Progenitor cell of endocrine pancreas (in vitro differentiated cells): ENCODE measurements at places on chromosomes 7 and 10.

GRCh38 chr7:30980194-30980593 is 16.4 kb downstream of the GHRHR start:
- H3K4me3 ChIP-seq, result no peak overlapping the region
- H3K4me1 ChIP-seq, result peaks cover 1% of the 10 kb centered on the region
- DNase-seq, result no peak
- no peak overlapping the region for H3K27ac ChIP-seq
- H3K36me3 ChIP-seq, result no peaks in the 10 kb centered on the region

GRCh38 chr7:45699015-45699309 is 124.8 kb downstream of the ADCY1 start:
- H3K36me3 ChIP-seq, result no peaks in the 10 kb centered on the region
- H3K27me3 ChIP-seq, result no peaks in the 10 kb centered on the region
- H3K4me3 ChIP-seq, result no peak overlapping the region
- DNase-seq, result no peak

GRCh38 chr7:148394582-148394981 is 196.0 kb upstream of the C7orf33 start:
- no peaks in the 10 kb centered on the region for H3K36me3 ChIP-seq
- DNase-seq, result no peak
- H3K4me3 ChIP-seq, result no peak overlapping the region
- peaks cover 9% of the 10 kb centered on the region for H3K4me1 ChIP-seq

- DNase-seq, result no peak
- peaks cover 5% of the 10 kb centered on the region for H3K4me1 ChIP-seq
- H3K4me3 ChIP-seq, result no peak overlapping the region
- H3K27ac ChIP-seq, result no peak overlapping the region
Observed at GRCh38 chr10:52143338-52143737, 170.7 kb upstream of the DKK1 start.

- no peaks in the 10 kb centered on the region for H3K4me1 ChIP-seq
- DNase-seq, result no peak
- peaks cover under 1% of the 10 kb centered on the region for H3K36me3 ChIP-seq
- no peak overlapping the region for H3K27ac ChIP-seq
- H3K4me3 ChIP-seq, result no peak overlapping the region
Observed at GRCh38 chr7:32660936-32661335, 165.6 kb downstream of the AVL9 start.

DNA sequence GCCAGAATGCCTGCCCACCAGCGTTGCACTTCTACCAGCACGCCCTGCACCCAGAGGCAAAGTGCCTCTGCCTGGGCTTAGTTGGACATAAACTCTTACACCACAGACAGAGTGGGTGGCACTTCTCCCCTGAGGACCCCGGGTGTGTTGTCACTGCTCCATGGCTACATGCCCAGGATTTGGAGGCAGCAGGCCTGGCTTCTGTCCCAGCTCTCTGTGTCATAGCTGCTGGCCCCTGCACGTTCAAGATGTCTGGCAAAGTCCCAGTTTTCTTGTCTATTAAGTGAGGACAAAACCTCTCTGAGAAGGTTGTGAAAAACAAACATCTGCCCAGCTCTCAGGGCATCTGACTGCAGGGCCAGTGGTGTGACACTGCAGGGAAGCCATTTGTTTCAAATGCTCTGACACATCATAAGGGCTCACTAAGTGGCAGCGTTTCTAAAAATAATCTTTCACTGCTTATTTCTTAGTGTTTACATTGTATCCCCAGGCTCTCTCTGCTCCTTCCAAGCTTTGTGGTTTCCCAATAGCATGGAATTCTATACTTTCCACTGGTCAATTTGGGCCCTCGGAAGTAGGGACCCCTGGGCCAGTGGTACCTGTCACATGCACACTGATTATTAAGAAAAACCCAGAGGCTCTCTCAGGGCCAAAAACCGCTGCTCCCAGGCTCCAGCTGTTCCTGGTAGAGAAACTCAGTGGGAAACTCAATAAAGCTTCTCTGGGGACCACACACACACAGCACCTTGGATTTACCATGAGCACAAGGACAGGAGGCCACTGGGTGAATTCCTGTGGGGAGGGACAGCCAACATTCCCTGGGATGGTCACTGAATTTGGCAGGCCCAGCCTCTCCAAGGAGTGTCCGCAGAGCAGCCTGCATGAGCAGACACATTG is 86.2 kb upstream of the ANLN start:
- no peak overlapping the region for H3K4me3 ChIP-seq
- no peak overlapping the region for H3K27ac ChIP-seq
- H3K27me3 ChIP-seq, result no peaks in the 10 kb centered on the region

DNA sequence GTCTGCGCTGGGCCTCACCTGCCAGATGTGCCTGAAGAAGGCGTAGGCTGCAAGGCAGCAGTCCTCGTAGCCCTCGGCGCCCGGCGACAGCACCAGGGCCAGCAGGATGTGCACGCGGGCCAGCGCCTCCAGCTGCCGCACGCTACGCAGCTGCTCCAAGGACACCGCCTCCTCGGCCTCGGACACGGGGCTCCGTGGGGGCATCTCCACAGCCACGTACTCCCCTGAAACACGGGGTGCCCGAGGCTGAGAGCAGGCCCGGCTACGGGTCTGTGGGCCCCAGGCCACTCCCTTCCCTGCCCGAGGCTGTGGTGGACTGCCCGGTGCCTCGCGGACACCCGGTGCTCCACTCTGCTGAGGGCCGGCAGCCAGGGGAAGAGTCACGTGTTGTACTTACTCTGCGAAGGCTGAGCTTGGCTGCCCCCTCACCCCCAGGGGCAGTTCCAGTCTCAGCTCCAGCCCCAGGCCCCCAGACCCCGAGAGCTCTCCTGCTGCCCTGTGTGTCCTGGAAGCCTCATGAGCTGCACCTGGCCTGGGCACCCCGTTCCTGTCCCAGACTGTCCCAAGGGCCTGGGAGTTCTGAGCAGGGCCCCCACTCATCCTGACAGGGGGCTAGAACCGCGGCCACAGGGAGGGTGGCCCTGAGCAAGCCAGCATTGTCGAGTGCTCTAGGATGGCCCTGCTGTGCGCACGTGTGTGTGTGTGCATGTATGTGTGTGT is 62.8 kb downstream of the CFAP46 start:
- no peak overlapping the region for H3K4me3 ChIP-seq
- H3K27ac ChIP-seq, result no peak overlapping the region
- H3K4me1 ChIP-seq, result no peaks in the 10 kb centered on the region
- DNase-seq, result no peak
- peaks cover 36% of the 10 kb centered on the region for H3K27me3 ChIP-seq
- H3K36me3 ChIP-seq, result peaks cover 5% of the 10 kb centered on the region

DNA sequence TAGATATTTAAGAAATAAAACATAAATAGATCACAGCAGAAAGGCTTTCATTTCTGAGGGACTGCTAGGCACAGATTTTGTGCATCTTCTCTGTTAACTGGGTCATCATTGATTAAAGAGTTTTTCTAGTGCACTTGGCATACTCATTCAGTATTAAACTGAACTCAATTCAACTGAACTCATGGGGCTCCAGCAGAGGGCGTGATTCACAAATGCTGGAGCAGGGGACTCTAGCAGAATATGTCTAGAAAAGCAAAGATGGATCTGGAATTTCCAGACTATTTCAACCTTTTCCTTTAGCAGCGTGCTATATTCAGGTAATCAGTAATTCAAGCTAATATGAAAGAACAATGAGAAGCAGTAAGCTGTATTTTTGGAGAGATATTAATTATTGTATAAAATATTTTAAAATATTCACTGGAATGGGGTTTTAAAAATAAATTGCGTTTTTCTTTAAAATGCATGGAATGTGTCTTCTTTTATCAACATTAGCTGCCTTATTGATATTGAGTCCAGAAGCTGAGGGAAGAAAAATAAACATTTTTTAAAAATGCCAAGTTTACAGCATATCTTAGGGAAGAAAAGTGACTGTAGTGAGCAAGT is 296.8 kb upstream of the CACNA2D1 start:
- H3K36me3 ChIP-seq, result no peaks in the 10 kb centered on the region
- no peak overlapping the region for H3K27ac ChIP-seq
- H3K27me3 ChIP-seq, result no peaks in the 10 kb centered on the region
- H3K4me1 ChIP-seq, result peaks cover 9% of the 10 kb centered on the region
- DNase-seq, result peak; percentile 37

DNA sequence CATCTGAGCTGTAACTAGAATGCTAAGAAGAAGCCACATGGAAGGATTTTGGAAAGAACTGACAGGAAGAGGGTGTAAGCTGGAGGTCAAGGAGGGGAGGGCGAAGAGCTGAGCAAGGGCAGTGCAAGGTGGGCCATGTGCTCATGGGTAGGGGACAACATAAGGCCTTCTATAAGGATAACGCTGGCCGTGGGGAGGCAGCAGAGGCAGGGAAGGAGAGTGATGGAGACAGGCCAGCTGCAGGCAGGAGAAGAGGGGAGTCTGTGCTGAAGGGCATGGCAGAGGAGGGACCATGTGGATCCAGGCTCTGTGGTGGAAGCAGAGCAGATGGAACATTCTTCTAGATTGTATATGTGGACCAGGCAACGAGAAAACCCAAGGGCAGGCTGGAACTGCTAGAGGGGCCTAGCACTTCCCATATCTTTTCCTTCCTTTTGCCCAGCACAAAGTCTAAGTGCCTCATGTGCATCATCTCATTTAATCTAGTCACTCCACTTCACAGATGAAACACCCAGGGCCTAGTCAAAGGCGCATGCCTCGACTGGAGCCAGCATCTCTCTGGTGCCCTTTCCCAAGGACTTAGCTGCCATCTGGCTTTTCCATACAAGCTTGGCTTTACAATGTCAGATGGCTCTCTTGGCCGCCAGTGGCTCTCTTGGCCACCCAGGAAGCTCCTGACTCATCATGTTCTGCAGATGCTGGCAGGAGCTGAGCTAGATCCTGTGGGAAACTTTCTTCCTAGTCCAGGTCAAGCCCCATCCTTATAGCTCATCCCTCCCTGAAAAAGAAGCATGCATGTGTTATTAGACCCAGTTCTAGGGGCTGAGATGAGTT is 6.6 kb downstream of the LRRC18 start:
- H3K27me3 ChIP-seq, result peaks cover 3% of the 10 kb centered on the region
- peaks cover 9% of the 10 kb centered on the region for H3K4me1 ChIP-seq
- no peak for DNase-seq

DNA sequence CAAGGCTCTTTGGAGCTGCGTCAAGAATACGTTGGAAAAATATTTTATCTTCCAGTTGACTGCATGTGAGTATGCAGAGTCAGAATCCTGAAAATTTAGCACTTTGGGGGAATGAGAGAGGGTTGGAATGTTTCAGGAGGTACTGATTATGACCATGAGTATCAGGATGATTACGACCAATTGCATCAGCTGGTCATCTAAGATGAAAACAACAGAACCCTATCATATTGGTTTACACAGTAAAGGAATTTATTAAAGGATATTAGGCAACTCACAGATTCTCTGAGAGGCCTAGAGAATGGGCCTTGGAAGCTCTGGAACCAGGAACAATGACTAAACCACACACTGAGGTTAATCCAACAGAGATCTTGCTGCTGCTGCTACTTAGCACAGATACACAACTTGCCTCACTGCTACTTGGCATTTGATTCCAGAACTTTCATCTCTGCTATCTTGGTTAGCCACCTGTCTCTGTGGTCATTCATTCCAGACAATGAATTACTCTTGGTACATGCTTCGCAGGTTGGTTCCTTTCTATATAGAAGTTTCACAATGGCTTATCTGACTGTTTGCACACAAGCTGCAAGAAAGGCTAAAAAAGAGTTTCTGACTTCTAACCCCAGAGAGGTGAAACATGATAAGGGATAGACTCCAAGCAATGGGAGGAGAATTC is 68.0 kb upstream of the CTTNBP2 start:
- H3K4me3 ChIP-seq, result no peak overlapping the region
- no peak for DNase-seq
- no peak overlapping the region for H3K27ac ChIP-seq
- H3K36me3 ChIP-seq, result no peaks in the 10 kb centered on the region

DNA sequence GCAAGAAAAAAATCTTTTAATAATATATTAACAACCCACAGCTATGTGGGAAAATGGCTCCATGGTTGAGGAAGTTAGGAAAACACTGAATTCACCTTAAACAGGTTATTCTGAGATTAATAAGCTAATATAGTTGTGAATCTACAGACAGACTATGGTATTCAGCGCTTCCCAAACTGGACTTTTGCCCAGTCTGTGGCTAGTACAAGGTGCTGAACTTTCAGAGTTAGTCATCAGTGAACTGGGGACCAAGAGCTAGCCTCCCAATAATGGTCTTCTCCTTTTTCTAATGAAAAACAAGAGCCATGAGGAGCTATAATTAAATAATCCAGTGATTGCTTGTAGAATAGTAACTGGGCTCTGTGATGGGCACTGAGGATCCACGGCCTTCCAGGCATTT is 65.3 kb downstream of the FRMPD2 start:
- H3K4me3 ChIP-seq, result no peak overlapping the region
- peaks cover 8% of the 10 kb centered on the region for H3K27me3 ChIP-seq
- H3K36me3 ChIP-seq, result no peaks in the 10 kb centered on the region
- no peak overlapping the region for H3K27ac ChIP-seq
- no peak for DNase-seq
- peaks cover 16% of the 10 kb centered on the region for H3K4me1 ChIP-seq

DNA sequence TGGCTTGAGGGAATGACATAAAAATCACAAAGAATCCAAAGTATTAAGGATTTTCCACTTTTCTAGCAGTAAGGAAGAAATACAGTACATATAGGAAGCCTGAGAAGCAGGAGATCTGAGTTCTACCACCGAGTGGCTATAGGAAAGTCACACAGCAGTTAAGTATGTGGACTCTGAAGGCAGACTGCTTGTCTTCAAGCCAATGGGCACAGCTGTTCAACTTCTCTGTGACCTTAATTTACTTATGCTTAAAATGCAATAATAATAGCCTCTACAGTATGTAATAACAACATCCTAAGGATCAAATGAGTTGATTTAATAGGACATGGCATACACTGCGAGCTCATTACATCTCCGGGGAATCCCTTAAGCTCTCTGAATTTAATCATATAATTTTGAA is 68.0 kb downstream of the CTTNBP2 start:
- H3K36me3 ChIP-seq, result no peaks in the 10 kb centered on the region
- H3K27ac ChIP-seq, result no peak overlapping the region
- H3K4me3 ChIP-seq, result no peak overlapping the region
- H3K4me1 ChIP-seq, result peaks cover 4% of the 10 kb centered on the region

DNA sequence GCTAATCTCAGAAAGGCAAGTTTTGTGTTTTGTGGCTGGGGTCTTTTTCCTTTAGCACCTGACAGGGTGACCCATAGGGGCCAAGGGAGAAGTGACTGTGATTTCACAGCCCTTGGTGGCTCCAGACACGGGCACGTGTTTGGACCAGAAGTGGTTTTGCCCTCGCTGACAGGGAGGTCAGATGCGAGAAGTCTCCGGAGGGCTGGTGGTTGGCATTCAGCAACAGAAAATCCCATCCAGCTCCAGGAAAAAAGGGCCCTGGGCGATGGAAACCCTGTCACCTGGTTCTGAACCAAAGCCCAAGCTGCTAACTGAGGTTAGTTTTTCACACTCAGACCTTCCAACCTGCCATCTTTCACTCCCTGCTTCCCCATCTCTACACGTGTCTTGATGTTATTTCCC is 272.9 kb downstream of the TRIL start:
- no peak for DNase-seq
- H3K36me3 ChIP-seq, result no peaks in the 10 kb centered on the region
- peaks cover 29% of the 10 kb centered on the region for H3K27me3 ChIP-seq
- peaks cover 5% of the 10 kb centered on the region for H3K4me1 ChIP-seq
- no peak overlapping the region for H3K4me3 ChIP-seq
- no peak overlapping the region for H3K27ac ChIP-seq

- peak overlapping the region; percentile 81 for H3K27ac ChIP-seq
- DNase-seq, result no peak
- H3K4me3 ChIP-seq, result no peak overlapping the region
- peaks cover 43% of the 10 kb centered on the region for H3K27me3 ChIP-seq
- H3K4me1 ChIP-seq, result peaks cover 19% of the 10 kb centered on the region
- H3K36me3 ChIP-seq, result no peaks in the 10 kb centered on the region
Observed at GRCh38 chr7:21251151-21251800, 176.6 kb upstream of the SP4 start.

GRCh38 chr7:152392254-152392653 is 43.5 kb downstream of the KMT2C start:
- H3K36me3 ChIP-seq, result no peaks in the 10 kb centered on the region
- DNase-seq, result no peak
- peak overlapping the region; percentile 42 for H3K27ac ChIP-seq
- H3K27me3 ChIP-seq, result no peaks in the 10 kb centered on the region
- peaks cover 28% of the 10 kb centered on the region for H3K4me1 ChIP-seq
- H3K4me3 ChIP-seq, result no peak overlapping the region
